ENCODE measurements at places on chromosomes 16 and 17.

DNA sequence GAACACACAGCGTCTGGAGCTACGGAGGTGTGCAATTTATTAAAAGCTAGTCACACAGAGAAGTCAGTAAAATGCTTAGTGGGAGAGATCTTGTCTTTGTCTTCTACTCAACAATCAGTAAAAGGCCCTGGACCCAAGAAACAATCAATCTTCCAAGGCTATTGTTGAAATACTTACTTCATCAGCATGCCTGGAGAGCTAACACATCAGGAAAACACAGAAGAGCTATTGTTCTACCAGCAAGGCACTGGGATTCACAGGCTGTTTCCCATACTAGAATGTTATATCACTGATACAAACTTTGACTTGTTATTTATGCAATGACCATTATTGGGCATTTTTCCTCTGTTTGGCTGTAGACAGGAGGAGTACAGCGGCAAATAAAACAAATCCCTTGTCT lies 247.8 kb upstream of the ERCC4 start:
- no peak for DNase-seq

GRCh38 chr16:88690341-88691128 lies 4.2 kb upstream of the SNAI3 start:
- no peak for DNase-seq

GRCh38 chr16:7107436-7107835 lies 225.2 kb upstream of the RBFOX1 start:
- DNase-seq: no peak

DNA sequence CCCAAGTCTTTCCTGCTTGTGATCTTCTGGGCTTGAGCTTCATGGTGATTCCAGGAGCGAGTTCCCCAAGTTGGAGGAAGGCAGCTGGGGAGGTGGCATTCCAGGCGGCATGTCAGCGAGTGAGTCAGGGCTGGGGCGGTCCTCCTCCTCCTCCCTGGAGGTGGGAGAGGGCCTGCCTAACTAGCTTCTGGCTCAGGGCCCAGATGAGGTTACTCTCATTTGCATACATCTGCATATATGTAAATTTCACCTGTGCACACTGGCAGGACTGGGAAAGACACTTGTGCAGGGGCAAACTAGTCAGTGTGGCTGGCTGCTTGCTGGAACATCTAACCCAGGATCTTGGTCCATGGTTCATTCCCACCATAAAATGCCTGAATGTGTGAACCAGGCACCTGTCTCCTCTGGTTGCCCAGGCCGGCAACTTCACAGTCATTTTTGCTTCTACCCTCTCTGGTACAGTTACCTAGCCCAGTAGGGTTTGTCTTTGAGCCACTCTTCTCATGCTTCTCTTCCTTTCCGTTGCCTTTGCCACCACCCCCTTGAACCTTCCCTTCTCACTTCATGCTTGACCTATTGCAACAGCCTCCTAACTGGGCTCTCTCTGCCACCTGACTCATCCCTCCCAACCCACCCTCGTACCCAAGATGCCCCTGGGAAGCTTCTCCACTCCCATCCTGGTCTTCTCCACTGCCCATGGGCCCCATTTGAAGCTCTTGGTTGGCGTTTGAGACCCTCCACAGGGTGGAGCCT lies 9.6 kb upstream of the DLX4 start:
- DNase-seq: no peak

GRCh38 chr17:50196826-50197225 lies 4.6 kb downstream of the COL1A1 start:
- DNase-seq: no peak

GRCh38 chr16:27894386-27894785 lies 169.1 kb downstream of the GSG1L start:
- no peak for DNase-seq

DNA sequence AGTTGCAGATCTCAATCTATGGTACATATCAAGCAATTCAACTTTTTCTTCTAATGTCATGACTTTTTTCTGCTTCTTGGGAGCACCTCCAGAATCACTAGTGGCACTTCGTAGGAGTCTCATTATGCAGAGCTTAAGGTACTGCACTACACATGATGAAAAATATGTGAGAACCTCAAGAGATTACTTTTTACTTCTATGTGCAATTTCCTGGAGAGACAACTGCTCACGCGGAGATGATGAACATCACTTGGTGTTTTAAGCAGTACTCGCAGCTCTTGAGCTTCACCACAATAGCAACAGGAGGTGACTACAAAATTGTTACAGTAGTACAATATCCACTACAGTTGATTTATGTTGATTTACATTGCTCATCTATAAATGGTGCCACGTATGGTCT lies 79.7 kb downstream of the MRTFB start:
- no peak for DNase-seq

DNA sequence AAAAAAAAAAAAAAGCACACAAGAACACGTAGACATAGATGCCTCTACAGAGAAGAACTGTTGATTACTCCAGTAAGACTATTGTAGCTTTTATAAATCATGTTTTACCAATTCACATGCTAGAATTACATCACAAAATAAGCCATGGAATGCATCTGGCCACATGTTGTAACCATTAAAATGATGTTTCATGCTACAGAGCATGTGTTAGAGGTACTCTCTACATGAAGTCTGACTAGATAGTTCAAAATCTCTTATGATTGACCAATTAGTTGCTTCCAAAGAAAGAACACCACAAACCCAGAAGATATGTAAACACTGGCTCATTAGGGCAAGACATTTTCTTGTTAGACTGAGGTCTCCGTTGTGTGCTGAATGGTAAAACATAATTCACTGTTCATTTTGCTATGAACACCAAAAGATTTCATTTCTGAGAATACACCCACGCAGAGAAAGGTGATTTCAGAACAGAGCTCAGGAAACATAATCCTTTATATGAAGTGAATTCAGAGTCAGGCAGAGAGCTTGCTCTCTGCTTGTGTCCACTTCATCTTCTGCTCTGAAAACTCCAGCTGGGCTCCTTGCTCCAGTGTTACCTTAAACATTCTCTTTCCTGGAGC lies 411.4 kb upstream of the SOX9 start:
- no peak for DNase-seq
